HCT116 (cell line): ENCODE measurements at places on chromosomes 1 and 21. TPM values are rescaled to one million over a fixed set of nuclear protein-coding genes. Genes with fewer than 3 reads are reported as not detected.

DNA sequence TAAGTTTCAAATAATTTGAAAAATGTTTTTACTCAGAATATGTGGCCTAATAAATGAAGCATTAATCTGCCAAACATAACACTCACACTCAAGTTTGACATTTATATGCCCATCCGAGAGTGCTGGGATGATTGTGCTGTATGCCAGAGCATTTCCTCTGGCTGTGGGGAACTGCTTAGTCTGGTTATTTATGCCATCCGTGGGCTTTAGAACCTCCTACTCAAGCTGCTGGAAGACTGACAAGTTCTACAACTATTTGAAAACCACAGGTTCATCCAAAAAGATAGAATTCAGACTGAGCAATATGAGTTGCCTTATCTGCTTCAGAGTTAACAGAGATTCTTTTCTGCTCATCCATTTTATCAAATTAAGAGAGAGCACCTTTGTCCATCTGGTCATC, 25.9 kb downstream of the PCNX2 start:
- no peak overlapping the region for H3K27ac ChIP-seq
- no peak overlapping the region for H3K4me3 ChIP-seq
- no peak for DNase-seq
- no peaks in the 10 kb centered on the region for H3K36me3 ChIP-seq
- H3K4me1 ChIP-seq = no peaks in the 10 kb centered on the region

- H3K36me3 ChIP-seq = peaks cover 33% of the 10 kb centered on the region
- peaks cover 13% of the 10 kb centered on the region for H3K4me1 ChIP-seq
- peak overlapping the region; percentile 91 for H3K4me3 ChIP-seq
- DNase-seq = no peak
Observed at GRCh38 chr1:157137046-157137407, 1.2 kb downstream of the ETV3 start.

- H3K27ac ChIP-seq = no peak within 1 kb of the TSS
- peaks cover 8% of the 10 kb centered on the region; the same call in 1 of the 2 replicates for H3K27me3 ChIP-seq
- no peak within 1 kb of the TSS for H3K4me3 ChIP-seq
- DNase-seq = no peak
- no peaks in the 10 kb centered on the region for H3K4me1 ChIP-seq
Observed at GRCh38 chr1:12745992-12746323, at the start of gene CFAP107. CFAP107 (plus strand) TSS chr1:12746200; CDS start chr1:12746431, 231 bp downstream.

DNA sequence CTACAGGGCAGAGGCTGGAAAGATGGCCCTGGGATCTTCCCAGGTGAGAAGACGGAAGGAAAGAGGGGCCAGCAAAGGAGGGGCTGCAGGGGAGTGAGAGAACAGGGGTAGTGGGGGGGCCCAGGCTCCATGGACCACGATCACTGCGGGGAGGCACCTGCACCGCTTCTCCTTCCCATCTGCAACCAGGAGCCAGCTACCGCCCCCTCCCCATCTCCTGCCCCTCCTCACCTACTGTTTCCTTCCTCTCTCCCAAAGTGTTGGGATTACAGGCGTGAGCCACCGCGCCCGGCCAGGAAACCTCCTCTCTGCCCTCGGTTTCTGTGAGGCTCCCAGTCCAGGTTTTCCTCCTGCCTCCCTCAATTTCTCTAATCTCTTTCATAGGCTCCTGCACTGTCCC, 19.4 kb downstream of the KIAA2013 start:
- no peak for DNase-seq
- peaks cover 37% of the 10 kb centered on the region for H3K4me1 ChIP-seq
- H3K4me3 ChIP-seq = no peak overlapping the region
- H3K36me3 ChIP-seq = no peaks in the 10 kb centered on the region
- peak overlapping the region; percentile 23; the same call in 1 of the 2 replicates for H3K27ac ChIP-seq
- no peaks in the 10 kb centered on the region for H3K27me3 ChIP-seq

GRCh38 chr1:206955476-206956451, 9.5 kb upstream of the PIGR start:
- DNase-seq = no peak
- no peak overlapping the region for H3K4me3 ChIP-seq
- H3K27me3 ChIP-seq = no peaks in the 10 kb centered on the region

- DNase-seq = peak; percentile 86
- H3K4me1 ChIP-seq = peaks cover 50% of the 10 kb centered on the region
- no peaks in the 10 kb centered on the region for H3K36me3 ChIP-seq
Observed at GRCh38 chr1:148362626-148363438, 120.3 kb downstream of the PPIAL4G start.

DNA sequence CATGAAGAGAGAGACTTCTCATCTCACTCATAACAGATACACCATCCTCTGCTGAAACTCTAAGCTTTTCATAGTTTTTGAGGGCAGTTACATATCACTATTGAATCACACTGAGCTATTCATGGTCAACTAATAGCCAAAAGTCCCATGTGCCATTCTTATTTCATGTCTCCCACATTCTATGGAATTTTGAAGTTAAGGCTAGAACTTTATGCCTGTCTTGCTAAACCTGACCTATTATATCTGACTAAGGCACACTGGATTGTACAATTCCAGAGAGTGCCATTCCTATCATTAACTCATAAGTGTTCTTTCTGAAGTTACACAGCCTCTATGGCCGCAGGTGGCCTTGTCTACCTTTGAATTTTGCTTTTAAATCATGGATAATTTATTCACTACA, 254.3 kb downstream of the PTPRC start:
- H3K4me1 ChIP-seq = no peaks in the 10 kb centered on the region
- no peak overlapping the region for H3K27ac ChIP-seq
- DNase-seq = no peak
- H3K36me3 ChIP-seq = no peaks in the 10 kb centered on the region
- H3K27me3 ChIP-seq = no peaks in the 10 kb centered on the region

- DNase-seq = peak; percentile 69
- H3K4me3 ChIP-seq = peak overlapping the region; percentile 41
- no peaks in the 10 kb centered on the region for H3K36me3 ChIP-seq
- no peak overlapping the region for H3K27ac ChIP-seq
- peaks cover 18% of the 10 kb centered on the region for H3K4me1 ChIP-seq
- no peaks in the 10 kb centered on the region for H3K27me3 ChIP-seq
Observed at GRCh38 chr1:39657923-39658485, 13.9 kb downstream of the NT5C1A start.

GRCh38 chr1:97567000-97567749, 353.7 kb downstream of the DPYD start:
- no peak overlapping the region for H3K4me3 ChIP-seq
- no peak for DNase-seq
- H3K4me1 ChIP-seq = no peaks in the 10 kb centered on the region
- H3K27me3 ChIP-seq = no peaks in the 10 kb centered on the region
- H3K27ac ChIP-seq = no peak overlapping the region

- H3K4me3 ChIP-seq = no peak overlapping the region
- no peak for DNase-seq
- no peak overlapping the region for H3K27ac ChIP-seq
Observed at GRCh38 chr1:15132965-15133364, 20.6 kb upstream of the TMEM51 start.

GRCh38 chr1:235093013-235093695, 35.5 kb downstream of the TOMM20 start:
- no peak overlapping the region for H3K4me3 ChIP-seq
- no peak overlapping the region for H3K27ac ChIP-seq
- no peaks in the 10 kb centered on the region for H3K27me3 ChIP-seq
- DNase-seq = no peak
- H3K36me3 ChIP-seq = no peaks in the 10 kb centered on the region

DNA sequence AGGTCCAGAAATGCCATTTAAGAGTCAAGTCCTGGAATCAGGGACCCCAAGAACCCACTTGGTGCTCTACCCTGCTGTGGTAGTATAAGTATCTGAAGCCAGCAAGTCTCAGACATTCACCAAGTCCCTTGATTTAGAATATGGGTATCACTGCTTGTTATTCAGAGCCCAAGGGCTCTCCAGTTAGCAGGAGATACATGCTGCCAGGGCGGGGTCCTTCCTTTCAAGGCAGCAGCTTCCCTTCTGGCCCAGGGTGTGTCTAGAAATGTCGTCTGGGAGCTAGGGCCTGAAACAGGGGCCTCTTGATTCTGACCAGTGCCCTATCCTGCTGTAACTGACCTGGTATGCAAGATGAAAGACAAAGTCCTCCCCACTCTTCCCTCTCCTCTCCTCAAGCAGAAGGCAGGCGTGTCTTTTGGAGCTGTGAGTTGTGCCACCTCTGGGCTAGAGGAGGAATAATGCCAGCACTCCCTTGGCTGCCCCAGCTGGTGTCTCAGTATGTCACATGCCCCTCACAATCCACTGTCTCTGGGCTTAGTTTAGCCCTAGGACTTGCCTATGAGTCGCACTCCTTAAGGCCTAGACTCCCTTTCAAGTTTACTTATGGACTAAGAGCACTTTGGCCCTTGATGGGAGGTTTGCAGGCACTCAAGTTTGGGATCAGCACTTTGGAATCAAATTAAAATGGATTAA, 200.2 kb downstream of the MRPL39 start:
- no peaks in the 10 kb centered on the region for H3K36me3 ChIP-seq
- no peak overlapping the region for H3K27ac ChIP-seq
- no peak overlapping the region for H3K4me3 ChIP-seq
- no peaks in the 10 kb centered on the region for H3K4me1 ChIP-seq

DNA sequence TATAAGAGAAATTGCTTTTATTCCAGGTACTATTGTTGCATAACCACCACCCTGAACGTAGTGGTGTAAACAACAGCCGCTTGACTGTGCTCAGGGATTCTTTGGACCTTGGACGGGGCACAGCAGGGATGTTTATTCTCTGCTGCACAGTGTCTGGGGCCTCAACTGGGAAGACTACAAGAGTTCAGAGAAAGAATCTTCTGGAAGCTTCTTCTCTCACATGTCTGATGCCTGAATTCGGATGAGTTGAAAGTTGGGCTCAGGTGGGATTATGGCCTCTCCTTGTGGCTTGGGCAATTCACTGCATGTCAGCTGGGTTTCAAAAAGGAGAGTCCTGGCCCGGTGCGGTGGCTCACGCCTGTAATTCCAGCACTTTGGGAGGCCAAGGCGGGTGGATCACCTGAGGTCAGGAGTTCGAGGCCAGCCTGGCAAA, 19.0 kb upstream of the SSBP3 start:
- H3K4me1 ChIP-seq = peaks cover 8% of the 10 kb centered on the region; the same call in 1 of the 2 replicates
- no peak overlapping the region for H3K4me3 ChIP-seq
- H3K27me3 ChIP-seq = no peaks in the 10 kb centered on the region
- H3K36me3 ChIP-seq = no peaks in the 10 kb centered on the region
- no peak overlapping the region for H3K27ac ChIP-seq
- DNase-seq = no peak

FMOD gene
- not detected for total RNA-seq

DNAJC6 gene
- 9.0 TPM for total RNA-seq

UBE2U gene
- not detected for total RNA-seq

GBP6 gene
- not detected for total RNA-seq

CHRM3 gene
- 0.15 TPM for total RNA-seq

CLEC20A gene
- not detected for total RNA-seq

SELL gene
- total RNA-seq = 4.1 TPM

P3R3URF gene
- not detected for total RNA-seq

MCOLN3 gene
- 10.7 TPM for total RNA-seq

FOXO6 gene
- 7.0 TPM for total RNA-seq

BSND gene
- not detected for total RNA-seq
